Activated T-helper 1 cell treated with Interleukin-2 at 50 U/mL for 16 hours (primary cell): ENCODE measurements at places on chromosomes 6 and 20.

- DNase-seq, result no peak
Observed at GRCh38 chr6:16704401-16705045, 56.7 kb downstream of the ATXN1 start.

DNA sequence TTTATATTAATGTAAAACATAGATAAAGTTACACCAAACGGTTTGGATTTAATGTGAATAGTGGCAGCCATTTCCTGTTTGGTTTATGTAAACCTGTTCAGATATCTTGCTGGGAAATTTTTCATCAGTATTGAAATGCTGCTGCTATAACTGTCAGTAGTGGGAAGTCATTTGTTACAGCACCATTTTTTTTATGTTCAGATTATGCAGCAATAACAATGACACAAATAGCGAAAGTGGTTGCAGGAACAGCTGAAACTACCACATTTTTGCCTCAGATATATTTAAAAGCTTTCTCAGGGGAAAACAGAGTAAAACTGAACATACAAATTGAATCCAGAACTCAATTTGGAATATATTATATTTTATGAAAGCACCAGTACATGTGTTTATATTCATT, 128.8 kb upstream of the SIM1 start:
- DNase-seq, result no peak

DNA sequence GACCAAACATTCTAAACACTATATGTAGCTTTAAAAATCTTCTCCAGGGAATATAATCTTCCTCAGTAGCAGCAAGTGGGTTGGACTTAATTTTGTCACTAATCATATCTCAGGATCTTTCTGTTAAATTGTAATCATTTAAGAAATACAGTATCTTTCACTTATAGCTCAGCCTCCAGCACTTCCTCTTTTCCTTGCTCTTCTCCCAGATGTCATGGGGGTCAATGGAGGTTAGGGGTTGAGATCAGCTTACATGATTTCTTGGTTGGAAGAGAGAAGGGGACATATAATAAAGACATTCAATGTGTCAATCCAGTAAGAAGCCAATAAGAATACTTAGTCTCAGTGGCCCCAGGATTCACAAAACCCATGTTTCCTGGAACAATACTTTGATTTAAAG, 15.7 kb upstream of the REPS1 start:
- no peak for DNase-seq

- DNase-seq, result no peak
Observed at GRCh38 chr20:1844325-1845162, 50.7 kb upstream of the SIRPA start.

GRCh38 chr6:4936681-4937041, 67.2 kb downstream of the RPP40 start:
- DNase-seq, result no peak

DNA sequence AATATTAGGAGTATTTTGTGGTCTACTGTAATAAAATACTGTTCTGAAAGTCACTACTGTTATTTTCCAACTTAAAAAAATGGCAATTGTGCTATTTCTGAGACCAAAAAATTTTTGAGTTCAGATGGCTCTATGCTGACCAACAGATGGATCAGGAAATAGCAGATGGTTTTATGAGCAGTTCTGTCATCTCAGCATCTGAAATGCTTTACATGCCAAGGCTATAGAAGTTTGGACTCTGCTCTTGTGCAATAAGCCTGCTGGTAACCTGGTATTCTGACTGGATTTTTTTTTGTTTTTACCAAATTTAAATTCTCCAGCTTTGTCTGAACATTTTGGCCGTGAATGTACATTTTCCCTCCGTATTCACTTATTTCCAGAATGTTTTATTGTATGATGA, 1127.5 kb downstream of the GRIK2 start:
- no peak for DNase-seq

DNA sequence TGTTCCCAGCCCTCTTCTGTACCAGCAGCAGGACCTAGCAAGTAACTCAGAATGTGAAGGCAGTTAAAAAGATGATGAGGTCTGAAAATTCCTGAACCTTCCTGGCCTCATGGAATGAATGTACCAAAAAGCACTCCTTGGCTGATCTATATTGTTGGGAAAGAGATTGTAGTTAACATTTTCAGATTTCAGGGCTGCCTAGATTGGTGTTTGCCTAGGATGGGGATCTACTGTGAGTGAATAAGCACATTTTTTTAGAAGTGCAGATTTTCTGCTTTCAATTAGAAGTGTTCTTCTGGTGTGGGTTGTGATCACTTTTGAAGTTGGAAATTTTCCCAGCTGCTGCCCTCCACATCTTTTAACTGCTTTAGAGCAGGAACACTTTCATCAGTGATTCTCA, 6.2 kb downstream of the MYLIP start:
- DNase-seq, result no peak

GRCh38 chr6:38169977-38170526, 350.5 kb downstream of the ZFAND3 start:
- DNase-seq, result no peak

GRCh38 chr20:51318058-51318949, 224.2 kb downstream of the NFATC2 start:
- DNase-seq, result peak; percentile 12

DNA sequence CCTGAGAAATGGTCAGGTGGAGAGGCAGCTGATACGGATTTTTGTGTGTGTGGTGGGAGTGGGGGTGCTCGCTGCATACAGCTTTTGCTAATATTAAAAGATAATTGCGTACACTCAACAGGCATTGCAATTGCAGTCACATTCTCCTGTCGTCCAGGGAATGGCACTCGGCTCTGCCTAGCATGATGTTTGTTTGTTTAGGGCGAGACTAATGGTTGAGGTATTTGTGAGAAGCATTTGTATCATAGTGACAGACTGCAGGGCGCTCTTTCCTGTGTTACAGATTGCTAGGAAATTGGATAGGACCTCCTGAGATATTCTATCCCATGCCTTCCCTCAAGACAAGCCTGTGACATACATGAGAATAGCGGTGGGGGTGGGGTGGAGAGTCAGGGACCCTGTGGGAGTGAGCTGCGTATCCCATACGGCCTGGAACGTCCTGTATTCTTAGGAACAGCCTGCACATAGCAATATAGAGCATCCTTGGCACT, 207.4 kb downstream of the SOX4 start:
- no peak for DNase-seq

- no peak for DNase-seq
Observed at GRCh38 chr6:151962246-151962846, 154.9 kb downstream of the ESR1 start.

GRCh38 chr6:155224618-155225017, 39.2 kb upstream of the CLDN20 start:
- DNase-seq, result no peak

- no peak for DNase-seq
Observed at GRCh38 chr20:18986146-18986830, 172.7 kb downstream of the SCP2D1 start.

GRCh38 chr6:69311888-69312287, 484.9 kb downstream of the LMBRD1 start:
- DNase-seq, result no peak

GRCh38 chr20:24001712-24002405, 13.3 kb upstream of the GGTLC1 start:
- DNase-seq, result no peak

- DNase-seq, result no peak
Observed at GRCh38 chr6:54244430-54244829, 63.8 kb upstream of the TINAG start.

GRCh38 chr6:138240476-138241245, 22.4 kb upstream of the PBOV1 start:
- no peak for DNase-seq

DNA sequence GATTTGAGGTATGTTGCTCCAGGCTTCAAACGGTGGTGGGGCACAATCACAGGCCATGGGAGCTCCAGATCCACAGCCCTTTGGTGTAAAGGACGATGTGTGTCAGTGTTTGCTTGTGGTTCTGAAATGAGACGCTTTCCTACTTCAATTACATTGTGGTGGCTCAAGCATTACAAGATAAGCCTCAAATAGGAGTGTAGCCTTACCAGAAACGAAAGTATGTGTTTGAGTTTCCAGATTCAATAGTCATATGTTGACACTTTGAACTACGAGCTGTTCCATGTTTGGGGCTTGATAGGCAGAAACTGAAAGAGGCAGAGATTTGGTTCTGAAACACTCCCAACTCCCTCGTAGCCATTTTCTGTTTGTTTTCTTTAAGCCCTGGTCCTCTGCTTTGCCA, 187.1 kb downstream of the MYLK4 start:
- no peak for DNase-seq

DNA sequence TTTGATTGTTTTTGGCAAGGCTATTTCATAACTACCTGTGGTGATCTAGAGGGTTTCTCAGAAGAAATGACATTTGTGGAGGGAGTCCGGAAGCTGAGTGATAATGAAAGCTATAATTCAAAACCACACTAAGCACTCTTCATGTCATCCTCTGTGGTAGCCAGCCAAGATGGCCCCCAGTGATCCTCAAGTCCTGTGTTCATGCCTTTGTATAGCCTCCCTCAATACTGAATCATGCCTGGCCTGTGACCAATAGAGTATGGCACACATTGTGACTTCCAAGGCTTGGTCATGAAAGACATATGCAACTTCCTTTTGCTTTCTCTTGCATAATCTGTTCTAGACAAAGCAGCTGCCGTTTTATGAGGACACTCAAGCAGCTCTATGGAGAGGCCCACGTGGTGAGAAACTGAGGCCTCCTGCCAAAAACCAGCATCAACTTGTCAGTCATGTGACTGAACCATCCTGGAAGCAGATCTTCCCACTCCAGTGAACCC, 12.8 kb upstream of the DNAAF9 start:
- no peak for DNase-seq

DNA sequence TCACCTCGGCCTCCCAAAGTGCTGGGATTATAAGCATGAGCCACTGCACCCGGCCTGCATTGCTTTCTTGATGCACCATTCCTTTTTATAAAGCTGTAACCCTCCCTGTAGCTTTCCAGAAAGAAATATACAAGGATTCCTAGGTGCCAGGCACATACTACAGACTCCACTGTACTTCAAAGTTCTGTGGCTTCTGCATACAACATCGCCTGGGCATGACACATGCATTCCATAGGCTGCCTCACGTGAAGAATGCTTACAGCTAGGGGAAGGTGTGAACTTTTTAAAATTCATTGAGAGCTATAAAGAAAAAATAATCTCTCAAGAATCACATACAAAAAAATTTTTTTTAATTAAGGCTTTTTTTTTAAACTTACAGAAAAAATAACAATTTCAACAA, 50.2 kb downstream of the TRAM2 start:
- no peak for DNase-seq

- DNase-seq, result no peak
Observed at GRCh38 chr20:22070610-22071058, 365.2 kb downstream of the PAX1 start.

- no peak for DNase-seq
Observed at GRCh38 chr6:162963861-162964260, 236.1 kb downstream of the PACRG start.

- DNase-seq, result no peak
Observed at GRCh38 chr20:12383821-12384220, 466.1 kb downstream of the BTBD3 start.

GRCh38 chr6:109321752-109322151, 60.5 kb downstream of the CD164 start:
- DNase-seq, result no peak

GRCh38 chr20:10381477-10381876, 52.5 kb downstream of the MKKS start:
- DNase-seq, result no peak

- DNase-seq, result no peak
Observed at GRCh38 chr6:81340946-81341345, 411.5 kb downstream of the TENT5A start.

- DNase-seq, result no peak
Observed at GRCh38 chr6:7546896-7547295, 5.4 kb downstream of the DSP start.

- no peak for DNase-seq
Observed at GRCh38 chr6:23633996-23634395, 492.0 kb upstream of the NRSN1 start.

DNA sequence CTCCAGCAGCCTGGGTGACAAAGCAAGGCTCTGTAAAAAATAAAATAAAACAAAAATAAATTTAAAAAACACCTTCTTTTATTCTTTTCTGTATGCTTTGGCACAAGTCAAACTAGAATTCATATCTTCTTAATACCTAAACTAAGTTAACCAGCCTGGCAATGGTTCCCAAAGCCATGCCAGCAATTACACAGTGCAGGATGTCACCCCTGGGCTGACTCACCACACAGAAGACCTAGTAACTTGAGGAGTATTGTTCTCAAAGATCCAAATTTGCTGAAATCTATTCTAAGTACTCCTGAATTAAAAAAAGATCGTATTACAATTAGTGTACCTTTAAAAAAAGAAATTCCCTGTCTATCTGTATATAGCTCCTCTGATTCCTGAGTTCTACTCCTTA, 162.7 kb upstream of the SGK1 start:
- no peak for DNase-seq

GRCh38 chr6:88655586-88655985, 307.8 kb downstream of the RNGTT start:
- no peak for DNase-seq

DNA sequence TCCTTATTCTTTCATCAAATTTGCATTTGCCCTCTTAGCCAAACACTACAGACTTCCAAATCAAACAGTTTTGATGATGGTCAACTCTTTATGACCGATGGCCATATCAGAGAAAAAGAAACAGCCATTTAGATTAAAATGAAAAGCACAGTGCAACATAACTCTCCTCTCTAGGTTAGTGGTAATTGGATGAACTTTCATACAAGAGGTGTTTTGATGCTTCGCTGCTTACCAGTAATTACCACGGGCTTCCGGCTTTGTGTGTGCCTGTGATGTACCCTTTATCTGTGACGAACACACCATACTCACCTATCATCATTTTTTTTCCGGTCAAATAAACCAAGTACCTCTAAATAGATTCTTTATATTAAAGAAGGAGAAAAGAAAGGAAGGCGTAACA, 181.8 kb downstream of the FOXA2 start:
- DNase-seq, result no peak

- no peak for DNase-seq
Observed at GRCh38 chr6:89045011-89045387, 35.6 kb upstream of the PNRC1 start.

DNA sequence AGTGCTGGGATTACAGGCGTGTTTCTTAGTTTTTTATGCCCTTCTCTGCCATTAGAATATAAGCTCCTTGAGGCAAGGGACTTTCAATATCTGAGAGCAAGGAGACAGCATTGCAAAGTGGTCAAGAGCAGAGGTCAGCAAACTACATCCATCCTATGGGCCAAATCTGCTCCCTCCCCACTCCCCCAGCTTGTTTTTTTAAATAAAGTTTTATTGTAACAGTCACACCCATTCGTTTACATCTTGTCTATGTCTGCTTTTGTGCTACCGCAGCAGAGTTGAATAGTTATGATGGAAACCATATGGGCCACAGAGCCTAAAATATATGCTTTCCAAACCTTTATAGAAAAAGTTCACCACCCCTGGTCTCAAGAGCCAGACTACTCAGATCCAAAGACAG, 227.9 kb downstream of the EYA2 start:
- DNase-seq, result no peak

- DNase-seq, result no peak
Observed at GRCh38 chr20:63709149-63709527, 1.3 kb downstream of the ZGPAT start.

DNA sequence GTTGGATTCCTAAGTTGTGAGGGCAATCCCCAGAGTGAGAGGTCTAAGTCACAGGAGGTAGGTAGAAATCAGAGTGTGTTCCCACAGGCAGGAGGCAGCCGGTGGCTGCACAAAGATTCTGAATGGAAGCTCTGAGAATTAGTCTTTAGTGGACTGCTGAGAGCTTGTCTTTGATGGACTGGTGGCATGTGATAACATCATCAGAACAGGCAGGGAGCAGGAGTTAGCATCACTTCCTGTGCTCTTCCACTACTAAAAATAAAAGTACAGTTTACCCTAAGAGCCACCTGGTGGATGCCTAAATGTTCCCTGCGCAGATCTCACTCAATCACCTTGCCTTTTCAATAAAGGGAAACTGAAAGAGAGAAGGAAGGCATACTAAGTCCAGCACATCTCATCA, 294.6 kb upstream of the POU3F2 start:
- no peak for DNase-seq
